ENCODE measurements at places on chromosomes 7 and 10. TPM values are rescaled to one million over a fixed set of nuclear protein-coding genes. Genes with fewer than 3 reads are reported as not detected.
A peak's percentile ranks its signal among the peaks of the same experiment; 100 is the strongest.

GRCh38 chr7:46468753-46469356, 547.8 kb upstream of the IGFBP3 start:
- no peak overlapping the region for H3K27ac ChIP-seq
- DNase-seq, result no peak
- H3K4me1 ChIP-seq, result no peaks in the 10 kb centered on the region
- H3K36me3 ChIP-seq, result no peaks in the 10 kb centered on the region
- H3K27me3 ChIP-seq, result no peaks in the 10 kb centered on the region

GRCh38 chr7:3000566-3000965, 43.1 kb downstream of the CARD11 start:
- no peaks in the 10 kb centered on the region for H3K36me3 ChIP-seq
- H3K4me3 ChIP-seq, result no peak overlapping the region
- H3K4me1 ChIP-seq, result no peaks in the 10 kb centered on the region
- no peaks in the 10 kb centered on the region for H3K27me3 ChIP-seq
- no peak for DNase-seq
- H3K27ac ChIP-seq, result no peak overlapping the region

DNA sequence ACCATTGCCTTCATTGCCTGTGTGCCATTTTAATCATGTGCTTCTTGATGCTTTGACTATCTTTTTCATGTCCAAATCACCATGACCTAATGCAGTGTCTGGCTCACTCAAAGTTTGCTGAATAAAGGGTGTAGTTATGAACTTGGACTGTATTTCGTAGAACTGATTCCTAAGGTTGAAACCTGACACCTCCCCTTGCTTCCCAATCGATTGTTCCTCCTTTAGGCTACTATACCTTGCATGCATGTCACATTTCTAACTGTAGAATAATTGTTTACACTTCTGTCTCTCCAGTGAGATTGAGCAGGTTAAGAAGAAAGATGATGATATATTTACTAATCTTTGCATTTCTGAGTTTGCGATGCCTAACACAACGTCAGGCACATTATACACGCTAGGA, 41.0 kb upstream of the CDK1 start:
- no peak overlapping the region for H3K27ac ChIP-seq
- H3K4me1 ChIP-seq, result peaks cover 15% of the 10 kb centered on the region
- no peak overlapping the region for H3K4me3 ChIP-seq
- no peaks in the 10 kb centered on the region for H3K36me3 ChIP-seq
- no peak for DNase-seq
- H3K27me3 ChIP-seq, result peaks cover 35% of the 10 kb centered on the region

GRCh38 chr10:68553138-68553537, 7.0 kb upstream of the TET1 start:
- no peak overlapping the region for H3K4me3 ChIP-seq
- no peak for DNase-seq
- H3K27me3 ChIP-seq, result no peaks in the 10 kb centered on the region

DNA sequence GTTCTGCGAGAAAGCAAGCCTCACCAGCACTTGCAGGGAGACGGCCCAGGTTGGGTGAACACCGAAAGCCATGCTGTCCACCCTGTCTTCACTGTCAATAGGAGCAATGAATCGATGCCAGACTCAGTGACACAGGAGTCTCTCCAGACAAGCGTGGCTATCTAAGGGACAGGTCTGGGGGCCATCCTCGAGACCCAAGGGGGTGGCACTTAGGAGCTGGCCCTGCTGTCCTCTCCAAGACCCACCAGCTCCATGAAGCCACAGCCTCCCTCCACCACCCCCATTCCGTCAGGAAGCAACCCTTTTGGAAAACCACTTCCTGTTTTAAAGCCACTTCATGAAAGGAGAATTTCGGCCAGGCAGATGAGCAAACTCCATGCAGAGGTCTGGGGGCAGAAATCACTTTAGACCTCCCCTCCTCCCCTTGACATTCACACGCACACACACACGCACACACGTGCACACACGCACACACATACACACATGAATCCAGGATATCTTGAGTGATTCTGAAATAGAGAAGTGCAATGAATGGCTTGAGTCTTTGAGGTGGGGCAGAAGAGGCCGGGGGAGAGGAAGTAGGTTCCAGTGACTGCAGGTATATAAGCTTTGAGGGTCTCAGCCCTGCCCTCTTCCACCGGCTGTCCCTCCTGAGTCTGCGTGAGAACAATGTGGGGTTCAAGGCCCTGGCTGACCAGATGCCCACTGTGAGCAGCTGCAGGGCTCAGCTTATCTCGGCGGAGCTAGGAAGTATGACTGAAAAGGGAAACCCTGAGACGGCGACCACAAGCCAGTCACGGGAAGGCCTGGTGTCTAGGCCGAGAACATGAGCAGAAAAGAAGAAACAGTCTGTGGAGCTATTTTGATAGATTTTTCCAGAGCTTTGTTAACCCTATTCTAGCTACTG, 25.0 kb downstream of the RGS10 start:
- peak overlapping the region; percentile 59 for H3K27ac ChIP-seq
- H3K36me3 ChIP-seq, result no peaks in the 10 kb centered on the region
- peak; percentile 40 for DNase-seq
- H3K4me1 ChIP-seq, result peaks cover 7% of the 10 kb centered on the region
- no peak overlapping the region for H3K4me3 ChIP-seq

GRCh38 chr7:130598056-130598455, 70.5 kb downstream of the COPG2 start:
- no peaks in the 10 kb centered on the region for H3K36me3 ChIP-seq
- no peak for DNase-seq
- H3K27ac ChIP-seq, result no peak overlapping the region
- H3K4me1 ChIP-seq, result no peaks in the 10 kb centered on the region

DNA sequence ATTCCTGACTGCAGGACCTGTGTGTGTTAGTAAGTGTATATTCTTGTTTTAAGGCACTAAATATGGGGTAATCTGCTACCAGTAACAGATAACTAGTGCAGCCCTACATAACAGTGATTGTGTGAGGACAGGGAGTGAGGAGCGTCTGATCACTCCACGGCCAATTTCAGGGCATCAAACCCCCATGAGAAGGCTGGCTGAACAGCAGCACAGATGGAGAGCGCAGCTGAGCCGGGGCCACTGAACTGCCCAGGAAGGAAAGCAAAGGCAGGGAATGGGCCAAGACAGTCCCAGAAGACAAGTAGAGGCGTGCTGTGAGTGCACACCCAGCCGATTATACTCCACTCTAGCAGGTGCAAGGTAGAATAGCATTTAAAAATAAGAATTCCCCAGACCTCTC, 157.1 kb upstream of the CHST15 start:
- peaks cover 17% of the 10 kb centered on the region for H3K4me1 ChIP-seq
- no peaks in the 10 kb centered on the region for H3K36me3 ChIP-seq
- H3K27ac ChIP-seq, result no peak overlapping the region
- no peaks in the 10 kb centered on the region for H3K27me3 ChIP-seq

- DNase-seq, result no peak
- no peaks in the 10 kb centered on the region for H3K27me3 ChIP-seq
- no peak overlapping the region for H3K27ac ChIP-seq
- no peaks in the 10 kb centered on the region for H3K36me3 ChIP-seq
These were observed 104.9 kb upstream of the KCND2 start for GRCh38 chr7:120168066-120168465.

- no peak for DNase-seq
- no peak overlapping the region for H3K4me3 ChIP-seq
- no peak overlapping the region for H3K27ac ChIP-seq
These were observed 896.9 kb downstream of the CCSER2 start for GRCh38 chr10:85225311-85225710.

GRCh38 chr7:36278069-36278619, 111.5 kb upstream of the ANLN start:
- H3K27ac ChIP-seq, result no peak overlapping the region
- no peaks in the 10 kb centered on the region for H3K36me3 ChIP-seq
- no peak overlapping the region for H3K4me3 ChIP-seq
- H3K4me1 ChIP-seq, result peaks cover 7% of the 10 kb centered on the region
- DNase-seq, result no peak

DNA sequence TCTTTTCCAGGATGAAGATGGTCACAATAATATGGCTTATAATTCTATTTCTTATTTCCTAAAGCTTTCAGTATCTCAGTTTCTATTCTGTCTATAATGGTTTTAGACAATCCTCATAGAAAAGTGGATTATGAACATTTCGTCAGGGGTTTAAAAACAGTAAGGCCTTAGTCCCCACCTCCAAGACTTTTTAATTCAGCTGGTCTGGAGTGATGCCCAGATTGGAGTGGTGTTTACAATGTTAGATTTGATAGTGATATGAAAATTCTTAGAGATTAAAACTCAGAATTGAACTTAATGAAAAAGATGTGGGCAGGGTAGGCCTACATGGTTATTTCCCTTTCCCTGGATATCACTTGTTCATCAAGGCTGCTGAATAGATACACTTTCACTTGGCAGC, 1238.3 kb downstream of the SORCS3 start:
- no peaks in the 10 kb centered on the region for H3K27me3 ChIP-seq
- H3K27ac ChIP-seq, result no peak overlapping the region
- DNase-seq, result no peak
- no peaks in the 10 kb centered on the region for H3K4me1 ChIP-seq

DNA sequence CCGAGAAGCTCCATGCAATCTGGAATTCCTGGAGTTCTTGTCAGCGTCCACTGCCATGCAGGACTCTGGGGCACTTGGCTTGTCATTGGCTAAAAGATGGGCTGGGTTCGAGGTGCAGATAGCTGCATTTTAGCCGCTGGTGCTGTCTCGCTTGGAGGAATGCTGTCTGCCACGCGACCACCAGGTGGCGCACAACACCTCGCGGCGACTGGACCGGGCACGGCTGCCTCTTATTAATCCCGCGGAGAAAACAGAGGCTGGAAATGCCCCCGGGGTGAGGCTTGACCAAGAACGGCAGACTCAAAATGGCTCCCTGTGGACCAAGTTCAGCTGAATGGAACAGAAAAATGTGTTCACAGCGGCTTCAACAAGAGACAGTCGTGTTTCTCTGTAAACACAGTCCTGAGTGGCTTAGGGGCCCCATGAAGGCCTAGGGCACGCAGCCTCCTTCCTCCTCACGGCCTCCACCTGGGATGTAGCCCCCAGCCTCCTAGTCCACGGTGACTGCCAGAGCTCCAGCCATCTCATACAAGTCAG, 46.2 kb downstream of the AOC1 start:
- no peak overlapping the region for H3K4me3 ChIP-seq
- no peaks in the 10 kb centered on the region for H3K36me3 ChIP-seq
- no peaks in the 10 kb centered on the region for H3K27me3 ChIP-seq
- no peaks in the 10 kb centered on the region for H3K4me1 ChIP-seq
- peak; percentile 66 for DNase-seq

DNA sequence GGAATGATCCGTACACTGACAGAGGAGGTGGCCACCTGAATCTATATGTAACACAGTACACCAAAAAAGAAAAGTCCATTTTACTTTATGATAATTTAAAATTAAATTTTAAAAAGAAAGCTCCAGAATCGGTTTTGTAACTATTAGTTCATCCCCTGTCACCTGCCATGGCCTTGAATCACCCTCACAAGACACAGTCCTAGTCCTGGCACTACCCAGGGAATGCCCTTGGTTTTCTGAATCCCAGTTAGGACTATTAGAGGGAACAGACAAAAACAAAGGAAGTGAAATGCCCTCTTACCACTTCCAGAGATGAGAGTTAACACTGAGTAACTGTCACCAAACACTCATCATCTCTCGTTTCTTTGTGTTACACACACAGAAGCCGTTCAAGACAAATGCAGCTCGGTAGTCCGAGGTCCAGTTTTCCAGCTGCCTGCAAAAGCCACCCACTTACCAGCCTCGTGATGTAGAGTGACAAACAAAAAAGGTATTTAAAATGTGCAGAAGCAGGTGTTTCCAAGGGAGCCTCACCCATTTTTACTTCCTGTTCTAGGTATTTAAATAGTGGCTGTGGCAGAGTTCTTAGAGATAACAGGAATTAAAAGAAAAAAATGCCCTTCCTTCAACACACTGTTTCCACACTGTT, 6.1 kb downstream of the PTPRN2 start:
- DNase-seq, result no peak
- no peak overlapping the region for H3K4me3 ChIP-seq

GRCh38 chr10:89164080-89164479, 43.0 kb downstream of the CH25H start:
- no peaks in the 10 kb centered on the region for H3K36me3 ChIP-seq
- H3K27me3 ChIP-seq, result no peaks in the 10 kb centered on the region
- H3K27ac ChIP-seq, result no peak overlapping the region
- H3K4me1 ChIP-seq, result no peaks in the 10 kb centered on the region

DNA sequence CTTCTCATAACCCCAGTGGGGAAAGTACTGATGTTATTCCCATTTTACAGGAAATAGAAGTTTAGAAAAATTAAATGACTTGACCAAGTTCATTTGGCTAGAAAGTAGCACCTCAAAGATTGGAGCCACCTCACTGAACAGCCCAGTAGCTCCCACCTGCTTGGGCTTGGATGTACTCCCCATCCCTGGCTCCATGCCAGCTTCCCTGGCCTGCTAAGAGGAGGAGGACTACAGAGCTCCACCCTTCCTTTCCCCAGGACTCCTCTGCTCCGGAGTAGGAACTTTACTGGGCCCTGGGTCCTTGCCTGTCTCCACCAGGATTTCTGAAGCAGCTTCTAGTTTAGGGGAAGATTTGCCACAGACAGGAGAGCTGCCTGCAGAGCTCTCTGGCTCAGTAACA, 3.1 kb downstream of the HPS6 start:
- DNase-seq, result no peak
- no peaks in the 10 kb centered on the region for H3K27me3 ChIP-seq
- no peaks in the 10 kb centered on the region for H3K36me3 ChIP-seq
- no peak overlapping the region for H3K27ac ChIP-seq
- H3K4me1 ChIP-seq, result peaks cover 14% of the 10 kb centered on the region

DNA sequence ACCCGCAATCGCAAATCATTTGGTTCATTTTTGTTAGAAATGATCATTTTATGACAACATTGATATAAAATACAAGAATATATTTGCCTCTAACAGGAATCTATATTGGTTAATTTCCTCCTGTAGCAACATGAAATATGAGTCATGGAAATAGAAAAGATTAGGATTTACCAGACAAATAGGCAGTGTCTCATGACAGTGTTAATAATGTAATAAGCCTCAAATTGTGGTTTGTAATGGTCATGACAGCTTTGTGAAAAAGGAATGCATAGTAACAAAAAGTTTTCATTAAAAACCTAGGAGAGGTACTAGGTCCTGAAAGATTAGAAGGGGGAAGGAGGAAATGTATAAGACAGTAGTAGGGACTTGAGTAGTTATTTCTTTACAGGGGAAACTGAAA, 7.9 kb upstream of the SLK start:
- no peaks in the 10 kb centered on the region for H3K27me3 ChIP-seq
- no peak overlapping the region for H3K4me3 ChIP-seq
- no peaks in the 10 kb centered on the region for H3K4me1 ChIP-seq
- no peak for DNase-seq

DNA sequence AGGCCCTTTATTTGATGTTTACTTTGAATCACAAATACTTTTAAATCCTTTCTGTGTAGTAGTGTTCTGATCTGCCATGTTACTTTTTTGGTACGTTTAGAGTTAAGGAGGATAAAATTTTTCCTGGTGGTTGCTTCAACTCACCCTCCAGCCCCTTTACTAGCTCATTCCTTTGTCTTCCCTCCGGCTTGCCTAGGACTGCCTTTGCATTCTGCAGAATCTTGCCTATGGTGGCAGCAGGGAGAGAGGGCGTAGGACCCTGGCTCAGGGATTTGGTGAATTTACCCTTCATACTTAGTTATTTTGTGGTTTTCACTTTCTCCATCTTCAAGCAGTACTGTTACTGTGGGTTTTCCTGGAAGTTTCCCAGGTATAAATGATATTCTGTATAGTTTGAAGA, 833.5 kb downstream of the XPNPEP1 start:
- H3K4me1 ChIP-seq, result no peaks in the 10 kb centered on the region
- no peak overlapping the region for H3K27ac ChIP-seq
- no peaks in the 10 kb centered on the region for H3K27me3 ChIP-seq

SMKR1 gene
- total RNA-seq, result not detected

SEPHS1 gene
- 21.6 TPM for total RNA-seq

TCAF2 gene
- 5.7 TPM for total RNA-seq

PRKG1 gene
- 15.0 TPM for total RNA-seq

ZCWPW1 gene
- total RNA-seq, result 7.3 TPM

ATP5MK gene
- total RNA-seq, result 343 TPM

C7orf57 gene
- total RNA-seq, result 0.21 TPM

BICC1 gene
- 31.0 TPM for total RNA-seq

ZNF804B gene
- total RNA-seq, result not detected

CNTNAP2 gene
- 0.42 TPM for total RNA-seq

DOCK4 gene
- 49.8 TPM for total RNA-seq
